ENCODE measurements at places on chromosomes 2 and 18.

DNA sequence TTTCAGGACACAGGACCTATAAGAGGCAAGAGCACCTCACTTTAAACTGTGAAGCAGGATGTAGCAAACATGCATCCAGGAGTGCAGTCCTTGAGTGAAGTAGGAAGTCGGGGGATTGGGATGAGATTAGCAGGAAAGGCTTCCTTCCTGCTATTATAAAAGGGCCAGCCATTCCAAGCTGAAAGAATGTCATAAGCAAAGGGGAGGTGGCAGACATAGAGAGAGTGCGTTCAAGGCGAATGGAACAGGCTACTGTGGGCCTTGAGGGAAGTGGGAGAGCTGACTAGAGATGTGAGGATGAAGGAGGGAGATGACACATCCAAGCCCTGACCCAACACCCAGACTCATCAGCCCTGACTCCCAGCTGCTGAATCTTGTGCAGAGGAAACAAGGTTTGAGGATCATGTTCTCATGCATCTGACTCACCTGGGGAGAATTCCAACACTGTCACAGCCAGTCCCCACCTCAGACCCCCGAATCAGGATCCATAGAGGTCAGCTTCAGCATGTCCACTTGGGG lies 63.9 kb downstream of the GYPC start:
- DNase-seq = no peak

GRCh38 chr2:39223909-39224308 lies 19.9 kb downstream of the CDKL4 start:
- DNase-seq = no peak

GRCh38 chr2:6826081-6826913 lies 39.4 kb downstream of the CMPK2 start:
- DNase-seq = peak; percentile 21

DNA sequence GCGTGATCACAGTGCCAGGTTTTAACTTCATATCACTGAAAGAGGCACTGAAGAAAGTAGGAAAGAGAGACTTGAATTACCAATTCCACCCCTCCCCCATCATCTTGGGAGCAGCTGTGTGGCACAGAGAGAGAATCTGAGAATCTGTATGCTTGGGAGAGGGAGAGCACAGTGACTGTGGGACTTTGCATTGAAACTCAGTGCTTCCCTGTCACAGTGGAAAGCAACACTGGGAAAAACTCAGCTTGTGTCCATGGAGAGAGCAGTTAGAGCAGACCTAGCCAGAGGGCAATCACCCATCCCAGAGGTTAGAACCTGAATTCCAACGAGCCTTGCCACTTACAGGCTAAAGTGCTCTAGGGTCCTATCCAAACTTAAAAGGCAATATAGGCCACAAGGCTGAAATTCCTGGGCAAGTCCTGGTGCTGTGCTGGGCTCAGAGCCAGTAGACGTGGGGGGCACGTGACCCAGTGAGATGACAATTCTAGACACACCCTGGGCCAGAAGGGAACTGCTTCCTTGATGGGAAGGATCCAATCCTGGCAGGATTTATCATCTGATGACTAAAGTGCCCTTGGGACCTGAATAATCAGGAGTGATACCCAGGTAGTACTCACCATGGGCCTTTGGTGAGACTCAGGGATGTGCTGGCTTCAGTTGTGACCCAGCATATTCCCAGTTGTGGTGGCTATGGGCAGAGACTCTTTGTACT lies 15.5 kb upstream of the ABCB11 start:
- DNase-seq = no peak

GRCh38 chr2:182907081-182907830 lies 40.8 kb upstream of the FRZB start:
- no peak for DNase-seq

DNA sequence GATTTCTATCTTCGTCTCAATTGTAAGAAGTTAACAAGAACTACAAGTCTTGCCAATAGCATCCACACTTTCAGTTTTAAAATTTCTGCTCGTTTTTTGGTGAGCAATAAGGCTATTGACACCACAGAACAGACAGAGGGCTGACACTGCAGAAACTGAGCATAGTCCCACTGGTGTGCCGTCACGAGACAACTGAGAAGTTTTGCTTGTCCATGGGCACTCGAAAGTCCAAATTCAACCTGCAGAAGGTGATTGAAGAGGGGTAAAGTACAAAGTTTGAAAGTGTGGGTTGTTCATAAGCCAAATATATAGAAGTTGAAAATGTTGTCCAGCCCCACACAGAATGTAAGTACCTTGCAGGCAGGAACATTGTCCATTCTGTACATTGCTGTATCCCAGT lies 63.8 kb upstream of the SP3 start:
- no peak for DNase-seq

GRCh38 chr2:173030561-173031490 lies 44.8 kb upstream of the MAP3K20 start:
- no peak for DNase-seq

- DNase-seq = no peak
These were observed 315.7 kb downstream of the GBX2 start for GRCh38 chr2:235852526-235852920.

DNA sequence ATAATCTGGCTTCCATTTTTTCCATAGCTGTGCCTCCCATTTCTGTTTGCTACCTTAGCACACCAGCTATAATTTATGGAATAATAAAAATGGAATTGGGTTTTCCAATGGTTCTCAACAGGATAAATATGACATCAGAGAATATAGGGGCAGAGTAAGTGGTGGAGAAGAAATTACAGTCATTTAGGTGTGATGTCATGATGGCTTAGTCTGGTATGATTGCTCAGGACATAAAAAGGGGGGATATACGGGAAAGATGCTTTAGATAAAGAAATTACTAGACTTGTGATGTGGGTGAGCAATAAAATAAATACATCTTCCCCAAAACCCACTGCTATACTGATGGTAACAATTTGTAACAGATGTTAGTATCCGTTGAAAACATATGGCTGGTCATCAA lies 21.6 kb upstream of the KIF5C start:
- no peak for DNase-seq

DNA sequence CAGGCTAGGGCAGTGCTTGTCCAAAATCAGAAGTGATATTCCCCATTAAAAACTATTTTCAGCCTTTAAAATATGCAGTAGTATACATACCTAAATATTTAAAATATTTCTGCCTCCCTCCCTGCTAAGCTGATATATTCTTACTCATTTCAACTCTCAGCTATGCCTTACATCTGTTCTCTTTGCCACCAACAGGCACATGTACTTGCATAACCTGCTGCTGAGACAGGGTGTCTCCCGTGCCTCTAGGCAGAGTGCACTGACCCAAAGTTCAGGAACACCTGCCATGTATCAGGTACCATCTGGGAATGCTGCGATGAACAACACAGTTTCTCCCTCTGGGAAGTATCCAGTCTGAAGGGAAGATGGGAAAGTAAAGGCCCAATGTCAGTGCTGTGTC lies 91.7 kb downstream of the STK39 start:
- no peak for DNase-seq

DNA sequence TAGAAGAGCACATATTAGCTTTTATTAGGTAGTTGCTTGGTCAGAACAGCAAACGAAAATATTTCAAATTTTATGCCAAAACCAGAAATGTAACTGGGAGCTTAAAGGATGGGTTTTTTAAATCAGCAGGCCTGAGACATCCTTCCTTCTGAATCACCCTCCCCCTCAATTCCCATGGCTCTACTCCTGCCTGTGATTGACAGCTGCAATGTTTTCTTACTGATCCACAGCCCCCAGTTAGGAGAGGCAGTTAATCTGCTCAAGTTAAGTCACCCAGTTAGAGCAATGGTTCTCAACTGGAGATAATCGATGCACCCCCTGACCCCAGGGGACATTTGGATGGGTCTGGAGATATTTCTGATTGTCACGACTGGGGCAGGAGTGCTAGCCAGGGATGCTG lies 24.9 kb downstream of the KCTD18 start:
- no peak for DNase-seq

GRCh38 chr2:26560892-26561291 lies 80.3 kb downstream of the CIB4 start:
- no peak for DNase-seq

GRCh38 chr2:76478266-76479035 lies 767.7 kb upstream of the GCFC2 start:
- no peak for DNase-seq

GRCh38 chr2:111632661-111633060 lies 251.3 kb downstream of the ANAPC1 start:
- DNase-seq = no peak

DNA sequence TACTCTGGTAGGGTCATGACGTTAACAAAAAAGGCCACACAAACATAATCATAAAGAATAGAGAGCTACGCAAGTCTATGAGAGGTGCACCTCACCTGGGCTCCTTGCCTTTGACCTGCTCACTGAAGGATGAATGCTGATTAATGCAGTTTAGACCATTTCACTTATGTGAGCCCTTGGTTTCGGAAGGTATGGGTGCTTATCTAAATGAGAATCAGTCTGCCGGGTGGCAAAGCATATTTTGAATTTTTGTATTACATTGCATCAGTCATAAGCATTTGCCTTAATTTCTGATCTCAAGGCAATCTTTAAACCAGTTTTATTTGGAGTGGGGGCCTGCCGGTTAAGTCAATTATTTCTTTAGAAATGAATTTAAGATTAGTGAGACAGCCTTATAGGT lies 42.8 kb downstream of the SLC9A4 start:
- DNase-seq = no peak

DNA sequence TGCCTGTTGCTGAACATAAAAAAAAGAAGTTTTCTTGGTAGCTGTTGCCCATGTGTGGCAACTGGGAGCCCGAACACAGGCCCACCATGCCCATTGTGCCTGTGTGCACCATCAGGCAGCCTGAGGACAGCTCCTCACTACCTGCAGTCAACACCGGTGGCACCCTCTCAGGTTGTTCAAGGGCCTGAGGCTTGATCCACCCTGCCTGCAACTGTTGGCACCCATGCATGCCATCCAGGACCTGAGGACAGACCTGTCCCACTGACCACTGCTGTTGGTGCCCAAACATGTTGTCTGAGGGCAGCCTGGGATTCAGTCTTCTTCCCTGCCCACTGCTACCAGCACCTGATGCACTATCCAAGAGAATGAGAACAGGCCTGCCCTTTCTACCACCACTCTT lies 661.1 kb upstream of the ZNF804A start:
- no peak for DNase-seq

DNA sequence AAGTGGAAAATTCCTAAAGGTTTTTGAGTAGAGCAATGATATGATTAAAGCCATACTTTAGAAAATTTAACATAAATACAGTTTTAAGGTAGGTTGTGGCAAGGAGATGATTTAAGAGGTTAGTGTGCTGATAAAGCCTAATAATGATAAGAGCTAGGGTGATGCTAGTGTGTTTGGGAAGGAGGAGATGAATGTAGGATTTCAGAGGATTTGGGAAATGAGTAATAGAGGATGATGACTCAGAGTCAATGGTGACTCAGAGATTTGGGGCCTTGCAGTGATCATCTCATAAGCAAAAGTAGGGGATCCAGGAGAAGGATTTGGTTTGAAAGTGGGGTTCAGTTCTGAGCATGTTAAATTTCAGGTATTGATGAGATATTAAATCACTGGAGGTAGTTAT lies 23.3 kb downstream of the STAMBP start:
- DNase-seq = no peak

DNA sequence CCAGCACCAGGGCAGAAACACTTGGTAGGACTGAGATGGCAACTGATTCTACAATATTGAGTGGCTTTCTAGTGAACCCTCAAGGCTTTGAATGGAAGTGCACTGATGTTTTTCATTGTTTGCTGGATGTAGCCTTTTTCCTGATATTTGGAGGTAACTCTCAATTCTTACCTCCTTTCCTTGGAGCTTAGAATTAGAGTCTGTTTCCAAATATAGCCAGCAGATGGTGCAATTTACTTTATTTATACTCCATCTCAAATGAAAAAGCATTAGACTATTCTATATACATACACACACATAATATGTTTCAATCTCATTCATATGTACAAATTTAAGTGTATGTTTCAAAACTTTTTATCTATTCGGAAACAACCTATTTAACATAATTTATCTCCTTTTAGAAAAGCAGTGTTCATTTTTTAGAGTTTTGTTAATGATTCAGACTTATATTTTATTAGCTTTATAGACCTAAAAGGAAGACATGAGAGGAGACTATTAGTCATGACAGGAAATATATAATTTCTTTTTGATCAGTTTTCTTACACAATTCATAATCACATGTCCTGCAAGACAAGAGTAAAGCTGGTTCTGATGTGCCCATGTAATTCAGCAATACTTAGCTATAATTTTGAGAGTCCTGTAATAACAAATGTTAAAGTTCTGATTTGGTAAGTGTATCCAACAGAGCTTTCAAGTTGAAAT lies 124.8 kb downstream of the NUP35 start:
- DNase-seq = no peak

DNA sequence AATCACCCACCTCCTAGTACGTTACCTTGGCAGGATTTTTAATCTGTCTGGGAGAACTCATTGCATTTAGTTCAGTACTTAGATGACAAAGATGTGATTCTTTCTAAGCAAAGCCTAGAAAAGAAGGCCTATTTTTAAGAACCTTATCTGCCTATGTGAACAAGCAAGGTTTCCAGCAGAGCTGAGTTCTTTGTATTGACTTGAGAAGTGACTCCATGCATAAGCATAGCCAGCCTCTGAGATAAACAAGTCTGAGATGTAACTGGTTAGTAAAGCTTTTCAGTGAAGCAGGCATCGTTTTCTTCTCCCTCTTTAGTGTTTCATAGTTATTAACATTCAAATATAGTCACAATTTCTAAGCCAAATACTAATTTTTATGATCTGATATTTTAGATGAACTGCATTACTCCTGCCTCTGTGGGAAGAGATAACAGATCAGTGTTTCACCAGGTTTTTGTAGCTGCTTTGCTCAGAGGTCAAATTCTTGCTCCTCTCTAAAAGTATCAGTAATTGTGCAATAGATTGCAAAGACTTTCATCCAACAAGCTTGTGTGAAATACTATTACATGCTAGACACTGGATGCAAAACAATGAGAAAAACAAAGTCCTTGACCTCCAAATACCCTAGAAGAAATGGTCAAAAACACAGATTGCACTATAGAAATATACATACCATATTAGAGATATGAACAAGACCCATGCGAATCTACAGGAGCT lies 107.8 kb downstream of the MBD2 start:
- no peak for DNase-seq

DNA sequence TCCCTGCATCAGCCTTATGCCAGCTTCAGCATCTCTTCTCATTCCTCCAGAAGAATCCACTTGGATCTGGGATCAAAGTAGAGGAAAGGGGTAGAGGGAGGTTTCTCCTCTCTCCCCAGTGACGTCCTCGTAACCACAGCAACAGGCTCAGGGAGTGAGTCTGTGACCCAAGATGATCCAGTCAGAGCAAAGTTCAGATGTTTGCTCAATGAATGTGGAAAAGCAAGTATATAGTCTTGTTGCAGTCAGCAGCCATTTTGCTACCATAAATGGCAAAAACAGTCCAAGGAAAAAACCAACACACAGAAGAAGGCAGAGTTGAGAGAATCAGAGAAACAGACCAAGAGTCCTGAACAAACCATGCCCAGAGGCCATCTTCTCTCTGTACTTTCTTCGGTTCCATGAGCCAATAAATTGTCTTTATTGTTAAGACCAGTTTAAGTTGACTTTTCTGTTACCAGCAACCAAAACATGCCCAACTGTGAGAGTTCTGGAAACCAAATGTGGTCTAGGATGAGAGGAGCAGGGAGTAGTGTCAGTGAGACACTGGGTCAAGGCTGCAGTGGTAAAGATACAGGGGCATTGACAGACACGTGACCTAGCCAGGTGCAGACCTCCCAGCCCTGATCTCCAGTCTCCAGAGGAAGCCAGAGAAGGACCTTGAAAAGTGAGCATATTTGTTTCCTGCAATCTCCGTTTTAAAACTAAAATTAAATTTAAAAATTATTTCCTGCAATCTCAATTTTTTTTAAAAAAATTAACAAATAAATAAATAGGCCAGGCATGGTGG lies 3.2 kb upstream of the CXCR1 start:
- DNase-seq = no peak
